Heart right ventricle (tissue), 16 donors: ENCODE measurements at places on chromosomes 6 and 20.

GRCh38 chr6:1609041-1609647, 571 bp upstream of the FOXC1 start:
- no peak for DNase-seq

DNA sequence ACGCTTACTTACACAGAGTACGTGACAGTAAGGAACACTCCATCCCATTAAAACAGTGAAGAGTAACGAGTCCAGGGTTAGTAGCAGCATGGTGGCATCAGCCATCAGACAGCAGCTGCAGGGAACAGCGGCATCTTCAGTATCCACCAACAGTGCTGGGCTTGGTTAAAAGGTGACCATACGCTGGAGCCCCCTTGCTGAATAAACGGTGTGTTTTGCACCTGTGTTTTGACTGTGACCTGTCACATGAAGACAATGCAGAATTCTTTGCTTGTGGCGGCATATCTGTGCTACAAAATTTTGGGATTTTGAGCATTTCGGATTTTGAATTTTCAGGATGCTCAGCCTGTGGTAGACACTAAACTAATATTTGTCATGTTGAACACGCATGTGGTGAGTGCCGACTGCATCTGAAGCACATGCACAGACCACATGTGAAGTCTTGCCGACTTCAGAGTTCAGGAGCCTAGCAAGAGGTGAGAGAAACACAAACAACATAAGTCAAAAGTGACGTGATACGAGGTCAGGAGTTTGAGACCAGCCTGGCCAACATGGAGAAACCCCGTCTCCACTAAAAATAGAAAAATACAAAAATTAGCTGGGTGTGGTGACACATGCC, 69.3 kb upstream of the FRMD1 start:
- no peak for DNase-seq

DNA sequence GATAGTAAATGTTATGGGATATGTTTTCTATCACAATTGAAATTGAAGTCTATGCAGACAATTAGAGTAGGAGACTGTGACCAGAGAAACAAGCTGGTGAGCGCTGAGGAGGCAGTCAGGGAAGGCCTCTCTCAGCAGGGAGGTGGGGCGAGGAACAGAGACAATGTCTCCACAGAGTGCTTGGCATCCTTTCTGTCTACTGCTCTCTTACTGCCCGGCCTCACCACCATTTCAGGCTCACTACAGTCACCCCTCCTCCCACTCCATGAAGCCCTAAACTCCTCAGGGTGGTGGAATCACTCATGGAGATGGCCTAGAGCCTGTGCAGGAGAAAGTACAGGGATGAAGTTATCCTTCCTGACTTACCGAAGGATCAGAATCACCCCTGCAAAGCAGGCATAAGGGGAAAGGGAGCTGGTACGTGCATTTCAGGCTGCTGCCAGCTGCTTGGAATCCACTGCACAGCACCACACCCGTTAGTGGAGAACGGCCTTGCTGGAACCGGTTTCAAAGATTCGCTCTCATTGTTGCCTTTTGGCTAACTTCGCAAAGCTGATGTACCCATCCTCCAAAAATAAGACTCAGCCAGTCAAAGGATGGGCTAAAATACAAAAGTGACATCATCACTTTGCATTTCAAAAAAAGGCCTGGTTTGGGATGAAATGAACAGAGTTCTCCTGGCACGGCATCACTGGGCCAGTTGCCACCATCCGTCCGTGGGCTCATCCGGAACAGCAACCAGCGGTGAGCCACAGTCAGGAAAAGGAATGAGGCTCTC, 67.3 kb downstream of the SLC22A23 start:
- peak; percentile 29 for DNase-seq

DNA sequence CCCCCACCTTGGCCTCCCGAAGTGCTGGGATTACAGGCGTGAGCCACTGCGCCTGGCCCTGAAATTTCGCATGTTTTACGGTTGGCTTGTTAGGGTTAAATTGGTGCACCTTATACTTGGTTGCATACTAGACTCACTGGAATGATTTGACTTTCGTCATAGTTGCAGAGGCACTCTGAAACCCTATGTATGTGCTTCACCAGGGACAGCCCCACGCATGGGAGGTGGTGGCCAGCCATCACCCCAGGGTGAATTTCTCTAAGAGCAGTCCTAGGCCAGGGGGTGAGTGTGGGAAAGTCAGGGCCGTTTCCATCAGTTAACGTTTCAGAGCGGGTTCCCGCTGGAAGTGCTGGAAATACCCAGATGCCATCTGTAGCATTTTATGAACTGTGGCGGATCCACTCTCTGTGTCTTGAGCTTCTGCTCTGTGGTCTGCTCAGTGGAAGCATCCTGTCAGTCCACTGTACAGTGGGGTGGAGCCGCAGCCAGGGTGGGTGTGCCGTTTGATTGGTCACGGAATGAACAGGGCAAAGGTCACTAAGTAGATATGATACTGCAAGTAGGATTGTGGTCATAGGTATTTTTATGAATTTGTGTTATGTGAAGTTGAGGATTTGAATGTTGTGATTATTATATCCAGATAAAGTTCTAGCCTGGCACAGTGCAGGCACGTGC, 13.2 kb downstream of the DNAJC5 start:
- no peak for DNase-seq

- DNase-seq: no peak
These were observed 29.4 kb downstream of the SIM1 start for GRCh38 chr6:100435299-100435698.

- DNase-seq: no peak
These were observed 89.6 kb downstream of the PCSK2 start for GRCh38 chr20:17316316-17317038.

DNA sequence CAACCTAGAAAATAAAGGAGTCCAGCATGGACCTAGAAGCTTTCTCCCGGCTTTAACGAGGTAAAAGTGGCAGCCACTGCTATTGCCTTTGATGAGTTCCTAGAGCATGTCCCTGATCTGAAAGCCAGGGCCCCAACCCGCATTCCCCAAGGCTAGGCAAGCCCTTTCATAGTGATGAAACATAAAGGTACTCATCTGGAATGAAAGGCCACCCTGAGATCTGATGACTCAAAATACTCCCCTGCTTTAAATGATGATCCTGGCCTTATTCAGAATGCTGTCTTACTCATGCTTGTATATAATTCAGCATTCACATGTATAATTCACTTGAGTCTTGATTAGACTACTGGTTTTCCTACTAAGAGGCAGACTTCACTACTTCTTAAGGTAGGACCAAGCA, 21.3 kb downstream of the TTPAL start:
- DNase-seq: no peak

- DNase-seq: no peak
These were observed 74.1 kb upstream of the HDDC2 start for GRCh38 chr6:125375821-125376220.

- DNase-seq: no peak
These were observed 11.9 kb downstream of the PCIF1 start for GRCh38 chr20:45946149-45946970.
